Naive thymus-derived CD8-positive, alpha-beta T cell (primary cell): ENCODE measurements at places on chromosomes 1 and 21. TPM values are rescaled to one million over a fixed set of nuclear protein-coding genes. Genes with fewer than 3 reads are reported as not detected.
A peak's percentile ranks its signal among the peaks of the same experiment; 100 is the strongest.

The WLS gene
- not detected for total RNA-seq

The HES3 gene
- not detected for total RNA-seq

GRCh38 chr1:18932387-18932786 lies 24.1 kb downstream of the IFFO2 start:
- peak overlapping the region; percentile 89 for H3K27ac ChIP-seq
- H3K27me3 ChIP-seq, result no peaks in the 10 kb centered on the region
- no peak overlapping the region for H3K4me3 ChIP-seq

GRCh38 chr1:78622548-78622947 lies 2.3 kb downstream of the IFI44L start:
- H3K36me3 ChIP-seq, result no peaks in the 10 kb centered on the region
- peaks cover 69% of the 10 kb centered on the region for H3K4me1 ChIP-seq
- no peaks in the 10 kb centered on the region for H3K27me3 ChIP-seq
- H3K4me3 ChIP-seq, result peak overlapping the region; percentile 65

The HPCA gene
- total RNA-seq, result not detected

- no peaks in the 10 kb centered on the region for H3K4me1 ChIP-seq
- H3K27ac ChIP-seq, result no peak overlapping the region
- H3K4me3 ChIP-seq, result no peak overlapping the region
- no peak for DNase-seq
- H3K36me3 ChIP-seq, result no peaks in the 10 kb centered on the region
- H3K27me3 ChIP-seq, result peaks cover 7% of the 10 kb centered on the region
Measured at GRCh38 chr1:159113596-159114433, 37.2 kb upstream of the AIM2 start.

DNA sequence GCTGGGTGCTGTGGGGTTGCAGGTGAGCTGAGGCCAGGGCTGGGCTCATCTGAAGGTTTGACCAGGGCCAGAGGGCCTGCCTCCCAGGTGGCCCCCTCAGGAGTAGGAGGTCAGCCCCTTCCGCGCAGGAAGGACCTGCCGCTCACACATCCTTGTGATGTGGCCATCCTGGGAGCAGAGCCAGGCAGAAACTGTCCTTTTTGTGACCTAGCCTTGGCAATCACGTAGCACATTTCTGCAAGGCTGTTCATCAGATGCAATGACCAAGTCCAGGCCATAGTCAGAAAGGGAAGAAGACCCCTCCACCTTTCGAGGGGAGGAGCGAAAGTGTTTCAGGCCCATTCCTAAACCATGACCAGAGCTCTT lies 55.5 kb upstream of the TRAPPC10 start:
- peaks cover 11% of the 10 kb centered on the region for H3K4me1 ChIP-seq
- H3K4me3 ChIP-seq, result no peak overlapping the region
- DNase-seq, result no peak
- H3K36me3 ChIP-seq, result peaks cover 10% of the 10 kb centered on the region

The IGSF21 gene
- not detected for total RNA-seq

The SLC22A15 gene
- total RNA-seq, result 0.39 TPM

The NEXN gene
- 0.26 TPM for total RNA-seq

GRCh38 chr1:176517484-176517883 lies 54.5 kb downstream of the PAPPA2 start:
- no peaks in the 10 kb centered on the region for H3K36me3 ChIP-seq
- no peaks in the 10 kb centered on the region for H3K4me1 ChIP-seq
- H3K27me3 ChIP-seq, result peaks cover 27% of the 10 kb centered on the region
- no peak overlapping the region for H3K4me3 ChIP-seq
- DNase-seq, result no peak

GRCh38 chr1:11377001-11377583 lies 101.9 kb upstream of the DISP3 start:
- peaks cover 12% of the 10 kb centered on the region for H3K4me1 ChIP-seq
- peaks cover 5% of the 10 kb centered on the region for H3K36me3 ChIP-seq
- peak overlapping the region; percentile 51 for H3K27ac ChIP-seq
- no peak overlapping the region for H3K4me3 ChIP-seq
- no peaks in the 10 kb centered on the region for H3K27me3 ChIP-seq

The C1orf115 gene
- total RNA-seq, result 0.52 TPM

The OLIG2 gene
- total RNA-seq, result not detected

- DNase-seq, result no peak
- H3K27ac ChIP-seq, result no peak overlapping the region
- no peaks in the 10 kb centered on the region for H3K4me1 ChIP-seq
- no peak overlapping the region for H3K4me3 ChIP-seq
- no peaks in the 10 kb centered on the region for H3K36me3 ChIP-seq
Measured at GRCh38 chr1:179510038-179510437, 65.7 kb downstream of the NPHS2 start.

DNA sequence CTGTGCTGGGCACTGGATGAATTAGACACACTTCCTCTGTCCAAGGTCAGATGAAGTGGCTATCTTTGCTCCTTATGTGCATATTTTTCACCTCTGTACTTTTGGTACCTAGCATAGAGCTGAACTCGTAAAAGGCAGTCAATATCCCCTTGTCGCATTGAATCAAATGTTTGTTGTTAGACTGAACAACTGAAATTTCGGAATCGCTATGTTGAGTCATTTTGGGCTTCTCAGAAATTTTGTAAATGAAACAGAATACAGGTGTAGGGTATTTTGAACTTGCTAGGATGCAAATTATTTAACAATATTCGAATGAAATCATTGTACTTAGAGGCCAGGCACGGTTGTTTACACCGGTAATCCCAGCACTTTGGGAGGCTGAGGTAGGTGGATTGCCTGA lies 48.0 kb downstream of the PDE4B start:
- no peak for DNase-seq
- H3K4me3 ChIP-seq, result no peak overlapping the region
- no peaks in the 10 kb centered on the region for H3K27me3 ChIP-seq
- no peaks in the 10 kb centered on the region for H3K36me3 ChIP-seq

GRCh38 chr1:96978444-96978843 lies 256.9 kb downstream of the PTBP2 start:
- H3K4me3 ChIP-seq, result no peak overlapping the region
- H3K4me1 ChIP-seq, result no peaks in the 10 kb centered on the region
- no peak for DNase-seq
- no peak overlapping the region for H3K27ac ChIP-seq

- H3K27me3 ChIP-seq, result peaks cover 12% of the 10 kb centered on the region
- no peaks in the 10 kb centered on the region for H3K36me3 ChIP-seq
- DNase-seq, result no peak
- no peaks in the 10 kb centered on the region for H3K4me1 ChIP-seq
- no peak overlapping the region for H3K4me3 ChIP-seq
Measured at GRCh38 chr21:15141261-15141970, 76.6 kb upstream of the NRIP1 start.

DNA sequence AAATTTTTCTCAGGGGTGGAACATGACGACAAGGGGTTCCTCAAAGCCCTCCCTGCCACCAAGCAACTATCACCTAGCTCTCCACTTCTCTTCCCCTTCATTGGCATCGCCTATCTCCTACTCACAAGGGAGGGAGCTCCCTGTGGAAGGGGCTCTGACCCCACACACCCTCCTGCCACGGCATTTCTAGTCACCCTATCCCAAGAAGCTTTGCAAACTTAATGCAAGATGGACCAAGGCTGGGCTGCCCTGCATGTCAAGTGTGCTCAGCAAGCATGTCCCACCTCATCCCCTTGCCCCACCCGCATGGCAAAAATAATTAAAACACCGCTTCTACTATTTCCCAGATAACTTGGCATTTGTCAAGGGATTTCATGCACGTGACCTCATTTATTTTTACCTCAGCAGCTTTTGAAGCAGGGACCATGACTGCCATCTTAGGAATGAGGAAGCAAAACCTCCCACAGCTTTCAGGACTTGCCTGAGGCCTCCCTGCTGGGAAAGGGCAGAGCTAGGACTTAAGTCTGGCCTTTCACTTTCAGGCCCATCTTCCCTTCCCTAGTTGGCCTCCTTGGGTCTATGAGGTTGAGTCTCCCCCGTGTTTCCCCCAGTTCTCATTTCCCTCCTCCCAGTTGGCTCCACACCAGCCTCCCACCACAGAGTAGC lies 161.3 kb downstream of the TSEN15 start:
- DNase-seq, result no peak
- H3K4me3 ChIP-seq, result no peak overlapping the region
- no peaks in the 10 kb centered on the region for H3K36me3 ChIP-seq
- H3K27me3 ChIP-seq, result peaks cover 3% of the 10 kb centered on the region
- H3K4me1 ChIP-seq, result no peaks in the 10 kb centered on the region
- no peak overlapping the region for H3K27ac ChIP-seq

The PLA2G2C gene
- total RNA-seq, result not detected

GRCh38 chr1:147214842-147215539 lies 10.1 kb downstream of the FMO5 start:
- peaks cover 6% of the 10 kb centered on the region for H3K4me1 ChIP-seq
- H3K27ac ChIP-seq, result no peak overlapping the region
- no peak for DNase-seq
- no peaks in the 10 kb centered on the region for H3K36me3 ChIP-seq
- H3K27me3 ChIP-seq, result no peaks in the 10 kb centered on the region
- no peak overlapping the region for H3K4me3 ChIP-seq

DNA sequence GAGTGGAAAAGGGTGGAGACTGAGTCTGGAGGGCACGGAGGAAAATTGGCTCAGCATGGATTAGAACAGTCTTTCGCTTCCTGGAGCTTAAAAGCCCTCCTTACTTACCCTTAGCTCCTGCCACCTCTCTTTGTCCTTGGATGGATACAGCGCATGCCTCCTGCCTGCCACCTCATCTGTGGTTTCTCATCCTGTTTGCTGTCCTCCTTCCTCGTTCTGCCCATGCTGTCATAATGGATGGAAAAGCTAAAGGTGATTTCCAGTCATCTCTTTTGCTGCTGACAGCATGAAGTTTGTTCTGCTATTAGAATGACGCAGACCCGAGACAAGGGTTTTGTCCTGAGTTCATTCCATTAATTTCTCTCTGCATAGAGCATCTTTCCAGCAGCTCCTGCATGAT lies 425.9 kb downstream of the KIF26B start:
- H3K27me3 ChIP-seq, result peaks cover 15% of the 10 kb centered on the region
- H3K36me3 ChIP-seq, result no peaks in the 10 kb centered on the region
- DNase-seq, result no peak
- H3K4me3 ChIP-seq, result no peak overlapping the region
- H3K27ac ChIP-seq, result no peak overlapping the region
- no peaks in the 10 kb centered on the region for H3K4me1 ChIP-seq

The ZNF496 gene
- 73.9 TPM for total RNA-seq
